ENCODE measurements at places on chromosomes 2 and 18. TPM values are rescaled to one million over a fixed set of nuclear protein-coding genes. Genes with fewer than 3 reads are reported as not detected.

GRCh38 chr18:58247363-58247834, 203.4 kb downstream of the NEDD4L start:
- no peak overlapping the region for H3K27ac ChIP-seq
- H3K27me3 ChIP-seq, result no peaks in the 10 kb centered on the region
- no peak for DNase-seq

GRCh38 chr2:48767330-48767729, 11.8 kb upstream of the LHCGR start:
- H3K27ac ChIP-seq, result no peak overlapping the region
- H3K27me3 ChIP-seq, result no peaks in the 10 kb centered on the region
- DNase-seq, result no peak
- no peaks in the 10 kb centered on the region for H3K36me3 ChIP-seq
- H3K4me1 ChIP-seq, result no peaks in the 10 kb centered on the region
- no peak overlapping the region for H3K4me3 ChIP-seq

Gene AQP12B
- not detected for total RNA-seq

Gene TMEM17
- not detected for total RNA-seq

All from activated CD8-positive, alpha-beta T cell treated with anti-CD3 and anti-CD28 coated beads, Interleukin-2, amount 10 ng/mL, durations not matched to agents 7 days and 5 days (primary cell).